ENCODE measurements at places on chromosomes 12 and 14.

GRCh38 chr14:76826122-76826521 is at the start of gene LRRC74A:
TSS of gene LRRC74A (plus strand) at chr14:76826408. CDS start at chr14:76826698, 290 bp downstream.
- DNase-seq, result no peak

DNA sequence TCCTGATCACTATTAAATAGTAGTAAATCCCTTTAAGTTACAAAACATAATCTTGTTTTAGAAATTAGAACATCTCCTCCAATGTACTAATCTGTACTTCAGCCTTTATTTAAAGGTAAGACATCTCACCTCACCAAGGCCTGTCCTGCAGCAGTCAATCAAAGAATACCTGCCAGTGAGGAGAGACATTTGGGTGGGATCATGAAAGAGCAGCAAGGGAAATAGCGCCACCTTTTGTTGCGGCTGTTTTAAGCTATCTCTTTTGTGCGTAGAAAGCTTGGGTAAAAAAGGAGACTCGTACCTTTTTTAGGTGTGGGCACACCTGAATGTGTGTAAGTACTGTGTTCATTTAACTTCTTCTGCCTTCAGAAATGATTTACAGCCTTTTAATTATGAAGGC is 117.8 kb upstream of the TMTC1 start:
- no peak for DNase-seq

GRCh38 chr14:23487216-23487615 is 17.7 kb downstream of the NGDN start:
- DNase-seq, result no peak

DNA sequence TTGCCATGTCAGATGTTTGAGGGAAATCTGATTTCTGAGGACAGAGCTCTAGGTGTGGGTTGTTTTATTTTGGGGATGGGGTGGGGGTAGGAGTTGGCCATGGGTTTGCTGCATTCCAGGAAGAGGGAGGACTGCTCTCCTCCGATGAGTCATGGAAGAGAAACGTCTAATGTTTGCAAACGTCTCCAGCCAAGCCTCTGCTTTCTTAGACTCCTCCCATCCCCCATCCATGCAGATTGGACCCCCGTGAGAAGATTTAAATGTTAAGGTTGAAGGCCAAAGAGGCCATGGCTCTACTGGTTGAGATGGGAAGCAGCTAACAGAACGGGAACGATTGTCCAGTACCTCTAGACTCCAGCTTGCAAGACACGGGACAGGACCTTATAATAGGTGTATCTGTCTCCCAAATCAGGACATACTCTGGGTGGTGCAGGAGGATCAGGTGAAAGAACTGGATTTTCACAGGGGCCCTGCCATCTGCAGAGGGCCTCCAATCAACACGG is 11.4 kb upstream of the ATP2A2 start:
- DNase-seq, result peak; percentile 45

DNA sequence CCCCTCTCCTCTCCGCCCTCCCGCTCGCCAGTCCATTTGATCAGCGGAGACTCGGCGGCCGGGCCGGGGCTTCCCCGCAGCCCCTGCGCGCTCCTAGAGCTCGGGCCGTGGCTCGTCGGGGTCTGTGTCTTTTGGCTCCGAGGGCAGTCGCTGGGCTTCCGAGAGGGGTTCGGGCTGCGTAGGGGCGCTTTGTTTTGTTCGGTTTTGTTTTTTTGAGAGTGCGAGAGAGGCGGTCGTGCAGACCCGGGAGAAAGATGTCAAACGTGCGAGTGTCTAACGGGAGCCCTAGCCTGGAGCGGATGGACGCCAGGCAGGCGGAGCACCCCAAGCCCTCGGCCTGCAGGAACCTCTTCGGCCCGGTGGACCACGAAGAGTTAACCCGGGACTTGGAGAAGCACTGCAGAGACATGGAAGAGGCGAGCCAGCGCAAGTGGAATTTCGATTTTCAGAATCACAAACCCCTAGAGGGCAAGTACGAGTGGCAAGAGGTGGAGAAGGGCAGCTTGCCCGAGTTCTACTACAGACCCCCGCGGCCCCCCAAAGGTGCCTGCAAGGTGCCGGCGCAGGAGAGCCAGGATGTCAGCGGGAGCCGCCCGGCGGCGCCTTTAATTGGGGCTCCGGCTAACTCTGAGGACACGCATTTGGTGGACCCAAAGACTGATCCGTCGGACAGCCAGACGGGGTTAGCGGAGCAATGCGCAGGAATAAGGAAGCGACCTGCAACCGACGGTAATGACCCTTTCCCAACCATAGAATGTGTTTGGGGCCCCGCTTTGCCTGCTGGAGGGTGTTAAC is 615 bp downstream of the CDKN1B start:
- peak; percentile 40 for DNase-seq

DNA sequence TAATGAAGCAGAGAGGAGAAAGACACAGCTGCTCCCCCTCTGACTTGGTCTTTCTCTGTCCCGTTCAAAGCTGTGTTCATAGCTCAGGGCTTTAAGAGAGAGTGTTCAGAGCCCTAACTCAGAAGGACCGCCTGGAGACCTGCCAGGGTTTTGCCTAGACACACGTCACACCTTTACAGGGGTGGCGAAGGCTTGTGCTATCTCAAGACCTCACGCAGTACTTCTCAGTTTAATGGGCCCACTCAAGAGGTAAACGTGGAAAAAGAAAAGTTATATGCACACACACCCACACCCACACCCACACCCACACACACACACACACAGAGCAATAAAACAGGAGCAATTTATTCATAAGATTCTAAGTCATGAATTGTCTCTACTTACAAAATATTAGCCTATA is 374.3 kb downstream of the C12orf75 start:
- no peak for DNase-seq

- no peak for DNase-seq
Observed at GRCh38 chr12:2177751-2178150, 125.0 kb downstream of the CACNA1C start.

GRCh38 chr12:52235001-52235764 is 2.1 kb downstream of the KRT7 start:
- DNase-seq, result no peak

DNA sequence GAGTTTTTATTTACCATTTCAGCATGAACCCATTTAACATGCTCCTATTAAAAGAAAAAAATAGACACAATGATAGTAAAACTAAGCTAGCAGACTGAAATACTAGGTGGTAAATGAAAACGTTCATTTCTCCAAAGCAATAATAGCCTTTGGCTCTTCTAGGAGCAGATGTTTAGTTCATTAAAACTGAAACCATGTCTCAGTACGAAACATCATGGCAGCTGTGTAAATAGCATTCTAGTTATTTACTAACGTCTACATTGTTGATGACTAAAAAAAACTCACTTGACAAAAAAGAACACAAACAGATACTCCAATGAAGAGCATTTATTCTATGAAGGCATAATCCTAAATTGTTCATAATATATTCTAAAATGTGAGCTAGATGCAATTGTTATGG is 17.9 kb downstream of the RECQL start:
- DNase-seq, result no peak

DNA sequence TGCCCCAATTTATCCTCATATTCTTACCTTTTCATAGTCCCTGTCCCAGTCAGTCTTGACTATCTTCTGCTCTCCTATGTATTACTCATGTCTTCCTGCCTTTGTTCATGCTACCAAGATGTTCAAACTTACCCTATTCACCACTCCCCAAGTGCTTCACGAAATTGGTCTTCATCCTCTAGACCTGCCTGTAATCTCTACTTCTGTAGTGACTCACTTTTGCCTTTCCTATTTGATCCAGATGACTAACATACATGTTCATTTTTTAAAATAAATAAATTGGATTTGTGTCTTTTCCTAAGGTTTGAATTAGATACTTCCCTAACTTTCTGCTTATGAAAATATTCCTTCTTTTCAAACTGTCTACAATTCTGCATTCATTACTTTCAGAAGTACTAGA is 107.7 kb upstream of the PPM1H start:
- DNase-seq, result no peak

GRCh38 chr12:51592034-51592705 is 1.1 kb downstream of the SCN8A start:
- peak; percentile 35 for DNase-seq

- no peak for DNase-seq
Observed at GRCh38 chr12:90575995-90576394, 379.0 kb downstream of the CCER1 start.

GRCh38 chr14:41549821-41550607 is 56.7 kb upstream of the LRFN5 start:
- no peak for DNase-seq

- no peak for DNase-seq
Observed at GRCh38 chr12:9741726-9742125, 8.8 kb upstream of the CLECL1 start.

DNA sequence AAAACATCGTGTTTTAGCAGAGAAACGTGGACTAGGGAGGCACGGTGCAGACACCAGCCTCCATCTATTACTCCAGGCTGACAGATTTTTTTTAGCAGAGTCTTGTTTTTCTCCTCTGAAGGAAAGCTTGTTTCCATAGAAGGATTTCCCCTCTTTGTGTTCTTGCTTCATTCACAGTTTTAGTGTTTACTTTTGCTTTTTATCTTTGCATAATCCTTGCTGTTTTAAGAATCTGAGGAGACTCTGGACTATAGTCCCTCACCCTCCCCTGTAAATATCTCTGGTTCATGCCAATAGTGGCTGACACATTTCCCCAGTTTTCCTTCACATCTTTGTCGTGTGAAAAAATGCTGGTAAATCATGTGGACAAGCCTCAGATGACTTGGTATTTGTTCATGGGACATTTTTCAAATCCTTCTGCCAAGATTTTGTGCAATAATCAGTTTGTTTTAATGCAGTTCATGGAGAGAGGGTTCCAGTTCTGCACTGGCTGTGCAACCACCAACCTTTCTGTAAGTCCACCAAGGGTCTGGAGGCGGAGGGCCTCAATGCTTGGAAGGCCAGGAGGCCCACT is 39.9 kb upstream of the TMCC3 start:
- no peak for DNase-seq

DNA sequence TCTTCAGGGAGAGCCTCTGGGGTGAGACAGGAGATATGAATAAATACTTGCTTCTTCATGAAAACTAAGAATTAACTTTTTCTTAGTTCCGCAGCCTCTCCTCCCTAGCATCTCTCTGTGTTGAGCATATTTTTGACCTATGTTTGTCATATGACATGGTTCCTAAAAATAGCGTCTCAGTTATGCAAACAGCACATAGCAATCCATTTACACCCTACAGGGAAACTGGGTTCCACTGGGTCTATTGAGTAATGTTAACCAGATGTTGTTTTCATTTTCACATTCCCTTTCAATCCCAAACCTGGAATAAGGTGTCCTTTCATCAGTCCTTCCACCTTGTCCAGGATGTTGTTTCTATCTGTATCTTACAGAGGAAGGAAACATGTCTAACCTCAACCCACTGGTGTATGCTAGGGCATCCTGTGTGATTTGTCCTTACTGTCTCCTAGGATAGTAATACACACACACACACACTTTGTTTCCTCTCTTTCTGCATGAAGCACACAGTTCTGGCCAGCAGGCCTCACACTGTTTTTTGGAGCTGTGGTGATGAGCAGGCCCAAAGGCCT is 1543.5 kb downstream of the AACS start:
- no peak for DNase-seq

DNA sequence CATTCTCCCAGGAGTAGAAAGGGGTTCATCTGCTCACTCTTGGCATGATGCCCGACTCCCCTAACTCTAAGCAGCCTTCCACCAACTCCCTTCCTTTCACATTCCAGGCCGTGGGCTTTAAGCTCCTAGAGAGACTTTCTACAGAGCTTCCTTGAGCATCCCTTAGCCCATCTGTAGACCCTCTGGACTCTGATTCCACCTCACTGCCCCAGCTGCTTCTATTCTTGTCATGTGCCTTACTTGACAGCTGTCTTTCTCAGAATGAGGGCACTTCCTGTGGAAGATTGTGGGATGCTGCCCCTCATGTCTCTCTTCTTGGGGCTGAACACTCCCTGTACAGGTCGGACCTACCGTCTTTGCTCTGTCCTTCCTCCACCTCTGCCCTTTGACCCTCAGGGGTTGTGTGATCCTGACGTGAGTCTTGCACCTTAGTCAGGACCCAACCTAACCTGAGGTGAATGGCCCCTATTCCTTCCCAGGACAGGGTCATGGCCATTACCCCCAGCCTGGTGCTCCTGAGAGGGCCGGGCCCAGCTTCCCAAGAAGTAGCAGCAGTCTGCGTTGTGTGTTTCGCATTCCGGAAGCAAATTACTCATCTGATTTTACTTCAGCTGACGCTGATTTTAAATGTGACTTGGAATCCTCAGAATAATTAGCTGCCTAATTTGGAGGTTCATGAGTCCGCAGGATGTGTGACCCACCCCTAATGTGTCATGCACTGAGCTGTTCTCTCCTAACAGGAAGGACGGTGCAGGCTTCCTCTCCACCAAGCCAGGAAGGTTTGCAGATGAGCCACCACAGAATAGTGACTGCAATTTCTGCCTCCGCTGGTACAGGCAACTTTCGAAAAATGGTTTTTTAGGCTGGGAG is 2.7 kb upstream of the GALNT6 start:
- DNase-seq, result no peak

Measured in Caki2 (cell line).